Liver (tissue), 10 donors: ENCODE measurements at places on chromosomes 3 and 15. TPM values are rescaled to one million over a fixed set of nuclear protein-coding genes. Genes with fewer than 3 reads are reported as not detected.
A peak's percentile ranks its signal among the peaks of the same experiment; 100 is the strongest.

- no peaks in the 10 kb centered on the region for H3K27me3 ChIP-seq
- H3K4me1 ChIP-seq, result no peaks in the 10 kb centered on the region
- no peaks in the 10 kb centered on the region for H3K36me3 ChIP-seq
- no peak overlapping the region for H3K4me3 ChIP-seq
Observed at GRCh38 chr3:129992781-129993180, 18.3 kb downstream of the TRH start.

- no peaks in the 10 kb centered on the region for H3K27me3 ChIP-seq
- DNase-seq, result no peak
- H3K36me3 ChIP-seq, result peaks cover 29% of the 10 kb centered on the region
- peaks cover 44% of the 10 kb centered on the region for H3K4me1 ChIP-seq
Observed at GRCh38 chr3:49019941-49020329, 1.6 kb upstream of the DALRD3 start.

- H3K27me3 ChIP-seq, result no peaks in the 10 kb centered on the region
- peak overlapping the region; percentile 0 for H3K4me3 ChIP-seq
- H3K4me1 ChIP-seq, result peaks cover 4% of the 10 kb centered on the region
- H3K27ac ChIP-seq, result peak overlapping the region; percentile 47
- no peaks in the 10 kb centered on the region for H3K36me3 ChIP-seq
Observed at GRCh38 chr15:31396881-31397560, 70.4 kb downstream of the KLF13 start.

DNA sequence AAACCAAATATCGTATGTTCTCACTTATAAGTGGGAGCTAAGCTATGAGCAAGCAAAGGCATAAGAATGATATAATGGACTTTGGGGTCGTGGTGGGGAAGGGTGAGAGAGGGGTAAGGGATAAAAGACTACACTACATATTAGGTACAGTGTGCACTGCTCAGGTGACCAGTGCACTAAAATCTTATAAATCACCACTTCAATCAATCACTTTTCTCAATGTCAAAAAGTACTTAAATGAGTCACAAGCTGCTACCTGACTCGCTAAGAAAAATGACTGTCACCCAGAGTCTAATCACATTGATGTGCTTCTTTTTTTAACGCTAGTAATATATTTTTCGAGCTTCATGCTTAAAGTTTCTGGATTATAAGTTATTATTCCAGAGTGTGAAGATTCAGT lies 95.5 kb downstream of the CBLB start:
- H3K4me1 ChIP-seq, result no peaks in the 10 kb centered on the region
- H3K27ac ChIP-seq, result no peak overlapping the region
- no peaks in the 10 kb centered on the region for H3K36me3 ChIP-seq
- no peak for DNase-seq
- no peak overlapping the region for H3K4me3 ChIP-seq

DNA sequence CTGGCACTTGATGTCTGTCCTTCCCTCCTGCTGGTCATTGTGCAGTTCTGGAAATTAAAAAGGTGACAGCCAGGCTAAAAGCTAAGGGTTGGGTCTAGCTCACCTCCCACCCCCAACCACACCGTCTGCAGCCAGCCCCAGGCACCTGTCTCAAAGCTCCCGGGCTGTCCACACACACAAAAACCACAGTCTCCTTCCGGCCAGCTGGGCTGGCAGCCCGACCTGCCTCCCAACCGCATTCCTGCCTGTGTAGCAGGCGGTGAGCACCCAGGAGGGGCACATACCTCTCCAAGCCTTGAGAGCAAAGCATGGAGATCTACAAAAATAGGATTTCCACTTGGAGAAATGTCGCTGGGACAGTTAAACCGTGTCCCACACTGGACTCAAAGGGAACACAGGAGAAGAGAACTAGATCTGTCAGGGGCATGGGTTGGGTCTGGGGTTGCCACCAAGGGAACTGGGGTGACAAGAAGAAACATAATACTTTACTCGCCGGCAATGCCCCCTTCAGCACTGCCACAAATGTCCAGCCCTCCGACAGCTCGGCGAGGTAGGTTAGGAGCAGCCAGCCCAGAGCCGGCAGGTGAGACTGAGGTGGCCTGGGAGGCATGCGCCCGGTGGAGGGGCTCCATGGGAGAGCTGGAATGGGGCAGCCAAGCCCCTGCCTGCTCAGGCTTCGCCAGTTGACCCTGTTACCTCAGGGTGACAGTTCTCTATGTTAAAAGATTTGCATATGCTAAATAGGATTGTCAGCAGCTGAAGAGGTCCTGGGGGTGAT lies 52.2 kb downstream of the EXOG start:
- peak; percentile 23 for DNase-seq
- H3K4me3 ChIP-seq, result no peak overlapping the region
- H3K27ac ChIP-seq, result no peak overlapping the region
- H3K36me3 ChIP-seq, result no peaks in the 10 kb centered on the region
- no peaks in the 10 kb centered on the region for H3K4me1 ChIP-seq

GRCh38 chr15:74611834-74612233 lies 3.8 kb upstream of the CLK3 start:
- no peaks in the 10 kb centered on the region for H3K36me3 ChIP-seq
- no peaks in the 10 kb centered on the region for H3K27me3 ChIP-seq
- DNase-seq, result no peak
- H3K27ac ChIP-seq, result no peak overlapping the region

- H3K4me1 ChIP-seq, result no peaks in the 10 kb centered on the region
- H3K36me3 ChIP-seq, result no peaks in the 10 kb centered on the region
- H3K27ac ChIP-seq, result no peak overlapping the region
- no peaks in the 10 kb centered on the region for H3K27me3 ChIP-seq
- H3K4me3 ChIP-seq, result no peak overlapping the region
Observed at GRCh38 chr3:31077826-31078225, 183.4 kb upstream of the GADL1 start.

- DNase-seq, result no peak
- no peaks in the 10 kb centered on the region for H3K4me1 ChIP-seq
- H3K27ac ChIP-seq, result no peak overlapping the region
- no peaks in the 10 kb centered on the region for H3K27me3 ChIP-seq
- no peaks in the 10 kb centered on the region for H3K36me3 ChIP-seq
Observed at GRCh38 chr3:140178482-140178881, 243.5 kb downstream of the CLSTN2 start.

Gene SCAP
- polyA plus RNA-seq, result 25.9 TPM

Gene MYO5C
- polyA plus RNA-seq, result 1.9 TPM

Gene ADPRH
- polyA plus RNA-seq, result 2.1 TPM

Gene FBXL22
- polyA plus RNA-seq, result 0.29 TPM

Gene ADGRG7
- polyA plus RNA-seq, result 20.1 TPM

Gene ITGA11
- polyA plus RNA-seq, result 0.32 TPM
